ENCODE measurements at places on chromosomes 7 and 10. TPM values are rescaled to one million over a fixed set of nuclear protein-coding genes. Genes with fewer than 3 reads are reported as not detected.

Gene PRLHR
- total RNA-seq, result not detected

Gene FZD8
- 7.0 TPM for total RNA-seq

Gene KCNMA1
- total RNA-seq, result 71.4 TPM

Gene PRKCQ
- 3.9 TPM for total RNA-seq

Gene MARCHF5
- total RNA-seq, result 41.8 TPM

Gene ADIRF
- not detected for total RNA-seq

Gene RET
- 0.59 TPM for total RNA-seq

Gene VGF
- 8.9 TPM for total RNA-seq

Gene PGAM2
- not detected for total RNA-seq

Gene ADAM12
- 4.1 TPM for total RNA-seq

Gene UTF1
- not detected for total RNA-seq

Gene CPXM2
- total RNA-seq, result not detected

Gene GHRHR
- total RNA-seq, result not detected

Gene TCAF2
- 0.75 TPM for total RNA-seq

Gene RPEL1
- not detected for total RNA-seq

Gene ACHE
- total RNA-seq, result 2.6 TPM

Gene HOXA10
- total RNA-seq, result 7.5 TPM

Gene ANKRD1
- 41.9 TPM for total RNA-seq

Gene CALD1
- total RNA-seq, result 93.1 TPM
